ENCODE measurements at places on chromosomes 11 and 22. TPM values are rescaled to one million over a fixed set of nuclear protein-coding genes. Genes with fewer than 3 reads are reported as not detected.

Gene AMOTL1
- 45.7 TPM for total RNA-seq

DNA sequence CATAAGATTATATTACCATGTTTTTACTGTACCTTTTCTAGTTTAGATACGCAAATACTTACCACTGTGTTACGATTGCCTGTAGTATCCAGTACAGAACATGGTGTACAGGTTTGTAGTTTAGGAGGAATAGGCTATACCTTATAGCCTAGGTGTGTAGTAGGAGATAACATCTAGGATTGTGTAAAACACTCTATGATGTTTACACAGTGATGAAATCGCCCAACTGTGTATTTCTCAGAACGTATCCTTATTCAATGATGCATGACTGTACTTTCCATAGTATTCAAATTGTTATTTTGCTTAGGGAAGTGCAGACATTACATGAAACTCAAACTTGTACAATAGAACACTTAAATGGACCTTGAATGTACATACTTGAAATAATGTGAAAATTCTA is 188.1 kb upstream of the PDGFD start:
- H3K4me1 ChIP-seq: no peaks in the 10 kb centered on the region
- H3K4me3 ChIP-seq: no peak overlapping the region
- H3K27ac ChIP-seq: no peak overlapping the region
- no peak for DNase-seq

DNA sequence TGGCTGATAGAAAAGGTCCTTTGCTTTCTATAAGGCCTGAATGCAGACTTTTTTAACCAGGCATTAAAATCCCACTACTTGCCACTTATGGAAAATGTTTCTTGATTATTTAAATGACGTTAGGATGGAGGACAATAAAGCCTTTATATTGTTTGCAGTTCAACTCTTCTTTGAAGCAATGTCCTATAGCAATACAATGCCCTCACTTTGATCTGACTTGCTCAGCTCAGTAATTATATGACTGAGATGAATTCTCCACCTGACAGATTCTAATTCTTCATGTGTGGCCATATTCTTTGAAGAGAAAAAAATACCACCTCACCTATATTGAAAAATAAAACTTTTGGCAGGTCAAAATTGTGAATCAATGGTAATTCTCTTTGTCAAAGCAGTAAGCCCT is 182.0 kb upstream of the MTMR2 start:
- H3K36me3 ChIP-seq: no peaks in the 10 kb centered on the region
- no peaks in the 10 kb centered on the region for H3K27me3 ChIP-seq
- no peak for DNase-seq
- no peak overlapping the region for H3K4me3 ChIP-seq
- H3K27ac ChIP-seq: no peak overlapping the region

Gene POGLUT3
- total RNA-seq: 24.8 TPM

Gene STIM1
- total RNA-seq: 68.8 TPM

DNA sequence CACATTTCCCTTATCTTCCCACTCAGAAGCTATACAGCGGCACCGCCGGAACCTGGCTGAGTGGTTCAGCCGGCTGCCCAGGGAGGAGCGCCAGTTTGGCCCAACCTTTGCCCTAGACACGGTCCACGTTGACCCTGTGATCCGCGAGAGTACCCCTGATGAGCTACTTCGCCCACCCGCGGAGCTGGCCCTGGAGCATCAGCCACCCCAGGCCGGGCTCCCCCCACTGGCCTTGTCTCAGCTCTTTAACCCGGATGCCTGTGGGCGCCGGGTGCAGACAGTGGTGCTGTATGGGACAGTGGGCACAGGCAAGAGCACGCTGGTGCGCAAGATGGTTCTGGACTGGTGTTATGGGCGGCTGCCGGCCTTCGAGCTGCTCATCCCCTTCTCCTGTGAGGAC is 4.9 kb downstream of the NLRX1 start:
- H3K36me3 ChIP-seq: no peaks in the 10 kb centered on the region
- peaks cover 11% of the 10 kb centered on the region for H3K4me1 ChIP-seq
- H3K27me3 ChIP-seq: no peaks in the 10 kb centered on the region
- DNase-seq: no peak
- H3K27ac ChIP-seq: no peak overlapping the region

GRCh38 chr22:23403720-23404688 is 176.1 kb downstream of the IGLL1 start:
- peaks cover 4% of the 10 kb centered on the region for H3K4me1 ChIP-seq
- H3K27ac ChIP-seq: no peak overlapping the region
- no peaks in the 10 kb centered on the region for H3K36me3 ChIP-seq
- H3K27me3 ChIP-seq: no peaks in the 10 kb centered on the region
- no peak overlapping the region for H3K4me3 ChIP-seq
